ENCODE measurements at places on chromosomes 13 and 19. TPM values are rescaled to one million over a fixed set of nuclear protein-coding genes. Genes with fewer than 3 reads are reported as not detected.

GRCh38 chr19:17180997-17181702, 34.0 kb upstream of the USE1 start:
- no peak for DNase-seq

- no peak for DNase-seq
Measured at GRCh38 chr13:21039097-21039800, 22.1 kb downstream of the LATS2 start.

DNA sequence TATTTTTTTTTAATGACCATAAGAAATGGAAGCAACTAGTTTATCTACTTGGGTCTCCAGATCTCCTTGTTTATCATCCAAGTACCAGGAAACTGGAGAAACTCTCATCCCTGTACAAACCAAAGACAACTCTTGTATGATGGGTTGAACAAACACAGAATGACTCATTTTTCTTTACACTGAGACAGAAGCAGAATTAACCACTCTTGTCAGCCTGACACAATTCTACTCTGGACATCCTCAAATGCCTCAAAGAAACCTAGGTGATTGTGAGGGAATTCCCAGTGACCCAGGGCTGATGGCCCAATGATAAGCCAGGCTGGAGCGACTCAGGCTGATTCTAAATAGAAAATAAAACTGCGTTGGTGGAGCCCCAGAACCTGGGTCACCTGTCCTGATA, 151.5 kb downstream of the ZNF737 start:
- DNase-seq = no peak

ZNF491 gene
- total RNA-seq = not detected

GRCh38 chr13:100825557-100825956, 151.0 kb upstream of the TMTC4 start:
- DNase-seq = no peak

DNA sequence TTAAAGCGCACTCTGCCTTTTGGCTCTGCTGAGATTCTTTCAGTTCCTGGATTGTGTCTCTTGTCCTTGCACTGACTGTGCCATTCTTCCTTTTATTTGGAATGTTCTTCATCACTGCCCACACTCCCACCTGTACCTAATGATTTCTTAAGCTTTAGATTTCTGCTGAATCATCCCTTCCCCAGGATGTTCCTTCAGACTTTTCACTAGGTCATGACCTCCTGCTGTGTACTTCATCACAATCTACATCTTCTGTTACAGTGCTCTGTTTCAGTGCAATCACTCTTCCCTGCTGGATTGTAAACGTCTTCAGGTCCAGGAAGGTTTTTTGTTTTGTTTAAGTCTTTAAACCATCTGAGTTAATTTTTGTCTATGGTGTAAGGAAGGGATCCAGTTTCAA, 281.0 kb downstream of the ATP8A2 start:
- no peak for DNase-seq

PSG2 gene
- total RNA-seq = 8.0 TPM

DNA sequence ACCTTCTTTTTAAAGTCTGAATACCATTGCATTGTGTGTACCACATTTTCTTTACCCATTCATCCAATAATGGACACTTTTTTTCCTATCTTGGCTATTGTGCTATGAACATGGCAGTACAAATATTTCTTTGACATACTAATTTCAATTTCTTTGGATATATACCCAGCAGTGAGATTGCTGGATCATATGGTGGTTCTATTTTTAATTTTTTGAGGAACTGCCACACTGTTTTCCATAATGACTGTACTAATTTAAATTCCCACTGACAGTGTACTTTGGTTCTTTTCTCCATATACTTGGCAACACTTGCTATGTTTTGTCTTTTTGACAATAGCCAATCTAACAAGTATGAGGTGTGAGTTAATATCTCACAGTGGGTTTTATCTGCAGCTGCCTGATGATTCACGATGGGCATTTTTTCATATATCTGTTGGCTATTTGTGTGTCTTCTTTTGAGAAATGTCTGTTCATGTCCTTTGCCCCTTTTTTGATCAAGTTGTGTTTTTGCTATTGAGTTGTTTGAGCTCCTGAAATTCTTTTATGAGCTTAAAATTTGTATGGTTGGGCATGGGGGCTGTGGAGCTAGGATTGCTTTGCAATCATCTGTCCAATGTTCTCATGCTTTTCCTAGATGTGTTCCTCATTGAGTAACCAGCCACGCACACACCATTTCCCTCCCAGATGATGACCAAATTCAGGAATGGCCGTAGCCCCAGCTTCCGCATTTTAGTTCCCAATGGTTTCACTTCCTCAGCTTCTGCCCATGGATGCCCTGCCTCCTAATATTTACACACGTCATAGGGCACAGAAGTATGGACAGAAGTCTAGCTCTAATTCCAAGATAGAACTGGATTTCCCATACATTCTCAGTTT, 380.0 kb upstream of the SGCG start:
- no peak for DNase-seq

- DNase-seq = no peak
Measured at GRCh38 chr13:75986818-75987217, 350.7 kb downstream of the LMO7 start.

GRCh38 chr13:111638233-111638632, 317.8 kb downstream of the TEX29 start:
- no peak for DNase-seq
